DMS53 (cell line): ENCODE measurements at places on chromosomes 4 and X.

DNA sequence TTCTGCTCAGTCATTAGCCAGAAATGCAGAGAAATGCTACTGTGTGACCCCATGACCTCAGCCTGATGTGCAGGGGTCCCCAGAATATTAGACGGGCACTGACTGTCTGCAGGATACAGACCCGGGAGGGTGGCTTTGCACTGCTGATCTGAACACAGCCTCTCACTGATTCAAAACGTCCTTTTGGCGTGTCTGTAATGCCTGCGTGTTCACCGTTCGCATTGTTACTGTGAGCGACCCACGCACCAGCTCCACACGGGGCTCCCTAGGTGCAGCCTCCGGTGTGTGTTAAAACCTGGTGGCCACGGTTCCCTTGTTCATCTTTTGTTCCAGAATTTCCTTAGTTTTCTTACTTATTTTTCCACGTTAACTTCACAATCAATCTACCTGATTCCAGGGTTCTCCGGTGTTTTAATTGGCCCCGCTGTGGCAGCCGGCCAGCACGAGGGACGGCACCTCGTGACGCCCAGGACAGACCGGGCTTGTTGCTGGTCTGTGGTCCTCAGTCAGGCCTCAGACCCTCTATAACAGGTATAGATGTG is 32.0 kb upstream of the SPON2 start:
- no peak for DNase-seq

DNA sequence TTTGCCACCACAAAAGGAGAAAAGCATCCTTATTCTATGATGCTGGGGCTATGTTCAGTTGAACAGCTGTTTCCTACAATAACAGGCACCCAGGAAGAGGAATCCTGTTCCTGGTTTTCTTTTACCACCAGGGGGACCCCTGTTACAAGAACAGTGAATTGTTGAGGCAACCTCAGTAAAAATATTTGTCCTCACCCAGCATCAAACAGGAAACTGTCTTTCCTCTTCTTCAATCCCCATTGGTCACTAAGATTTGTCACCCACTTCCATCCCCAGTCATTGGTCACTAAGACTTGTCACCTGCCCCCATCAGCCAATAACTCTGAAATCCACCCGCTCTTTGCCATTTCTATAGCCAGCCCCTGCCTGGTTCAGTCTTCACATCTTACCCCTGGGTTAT is 143.5 kb upstream of the GALNT7 start:
- peak; percentile 87 for DNase-seq

- DNase-seq = peak; percentile 82
Measured at GRCh38 chr4:22356987-22357596, 158.8 kb downstream of the ADGRA3 start.

GRCh38 chr4:61994036-61994435 is 793.9 kb downstream of the ADGRL3 start:
- peak; percentile 4 for DNase-seq

- no peak for DNase-seq
Measured at GRCh38 chr4:21327976-21328700, 620.4 kb downstream of the KCNIP4 start.

DNA sequence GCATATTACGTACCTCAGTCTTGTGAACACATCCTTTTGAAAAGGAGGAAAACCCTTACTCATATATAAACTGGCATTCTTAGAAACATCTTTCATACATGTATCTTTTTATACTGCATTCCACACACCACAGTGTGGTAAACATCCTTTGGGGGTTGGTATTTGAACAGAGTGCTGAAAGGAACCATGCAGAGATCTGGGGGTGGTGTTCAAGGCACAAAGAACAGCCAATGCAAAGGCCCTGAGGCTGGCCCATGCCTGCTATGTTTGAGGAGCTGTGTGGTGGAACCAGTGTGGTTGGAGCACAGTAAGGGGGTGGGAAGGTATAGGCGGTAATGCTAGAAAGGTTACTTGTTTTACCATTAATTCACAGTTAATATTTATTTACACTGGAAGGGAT is 2.0 kb downstream of the ELK1 start:
- DNase-seq = no peak

DNA sequence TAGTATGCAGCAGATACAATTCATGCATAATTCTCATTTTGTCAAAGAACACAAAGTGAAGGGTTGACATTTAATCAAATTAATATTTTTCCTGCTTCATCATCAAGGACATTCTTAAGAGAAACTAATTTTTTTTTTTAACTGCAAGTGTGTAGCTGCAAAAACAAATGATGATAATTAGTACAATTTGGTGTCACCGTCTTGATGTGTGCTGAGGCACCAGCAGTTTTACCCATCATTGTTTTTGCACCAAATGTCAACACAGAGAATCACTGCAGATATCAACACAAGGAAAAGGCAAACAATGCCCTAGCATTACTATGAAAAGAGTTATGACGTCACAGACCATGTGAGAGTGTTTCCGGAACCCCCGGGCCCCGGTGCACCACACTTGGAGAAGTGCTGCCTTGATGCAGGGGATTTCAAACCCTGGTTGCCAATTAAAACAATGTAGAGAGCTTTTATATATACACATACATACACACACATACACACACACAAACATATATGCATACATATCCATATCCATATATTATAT is 55.9 kb downstream of the AGA start:
- DNase-seq = peak; percentile 53

GRCh38 chrX:109830704-109831206 is 97.7 kb upstream of the ACSL4 start:
- DNase-seq = no peak

GRCh38 chr4:141078871-141079270 is 54.4 kb downstream of the RNF150 start:
- DNase-seq = no peak

DNA sequence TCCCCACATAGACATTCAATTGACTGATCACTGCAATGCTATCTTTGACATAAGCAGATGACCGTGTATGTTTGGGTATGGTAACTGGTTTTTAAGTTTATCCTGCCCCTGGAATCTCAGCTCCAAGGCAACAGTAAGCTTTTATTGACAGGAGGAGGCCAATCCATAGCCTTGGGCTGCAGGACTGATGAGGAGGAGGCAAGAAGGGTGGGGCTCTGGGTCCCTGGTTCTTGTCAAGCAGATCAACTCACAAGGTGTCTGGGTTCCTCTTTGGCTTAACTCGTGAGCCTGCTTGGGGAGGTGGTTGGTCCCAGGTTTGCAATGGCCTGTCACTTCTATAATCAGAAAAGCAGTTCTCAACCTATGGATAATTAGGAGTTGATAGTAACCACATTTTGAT is 113.2 kb upstream of the STX18 start:
- DNase-seq = no peak

DNA sequence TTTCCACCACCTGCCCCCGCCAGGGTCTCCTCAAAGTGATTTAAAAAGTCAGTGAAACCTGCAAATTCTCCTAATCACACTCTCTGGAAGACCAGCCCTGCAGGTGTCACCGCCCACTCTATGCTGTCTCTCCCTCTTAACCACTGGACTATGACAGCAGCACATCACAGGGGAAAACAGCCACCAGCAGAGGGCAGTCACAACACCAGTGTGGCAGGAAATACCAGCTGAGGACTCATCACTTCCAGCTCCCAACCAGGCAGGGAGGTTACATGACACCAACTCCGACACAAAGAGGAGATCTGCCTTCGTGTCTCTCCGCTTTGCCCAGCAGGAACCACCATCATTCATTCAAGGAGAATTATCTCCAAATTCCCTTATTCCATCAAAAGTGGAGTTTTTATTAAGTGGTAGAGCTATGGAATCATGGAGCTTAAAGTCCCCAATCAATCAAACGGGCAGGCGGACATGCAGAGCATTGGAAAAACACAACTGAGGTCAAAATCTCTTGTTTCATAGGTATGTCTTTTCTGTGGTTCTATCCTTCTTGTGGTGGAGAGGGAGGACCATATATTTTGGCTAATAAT is 91.3 kb downstream of the NSUN7 start:
- peak; percentile 97 for DNase-seq
